ENCODE measurements at places on chromosomes 1 and 21.

DNA sequence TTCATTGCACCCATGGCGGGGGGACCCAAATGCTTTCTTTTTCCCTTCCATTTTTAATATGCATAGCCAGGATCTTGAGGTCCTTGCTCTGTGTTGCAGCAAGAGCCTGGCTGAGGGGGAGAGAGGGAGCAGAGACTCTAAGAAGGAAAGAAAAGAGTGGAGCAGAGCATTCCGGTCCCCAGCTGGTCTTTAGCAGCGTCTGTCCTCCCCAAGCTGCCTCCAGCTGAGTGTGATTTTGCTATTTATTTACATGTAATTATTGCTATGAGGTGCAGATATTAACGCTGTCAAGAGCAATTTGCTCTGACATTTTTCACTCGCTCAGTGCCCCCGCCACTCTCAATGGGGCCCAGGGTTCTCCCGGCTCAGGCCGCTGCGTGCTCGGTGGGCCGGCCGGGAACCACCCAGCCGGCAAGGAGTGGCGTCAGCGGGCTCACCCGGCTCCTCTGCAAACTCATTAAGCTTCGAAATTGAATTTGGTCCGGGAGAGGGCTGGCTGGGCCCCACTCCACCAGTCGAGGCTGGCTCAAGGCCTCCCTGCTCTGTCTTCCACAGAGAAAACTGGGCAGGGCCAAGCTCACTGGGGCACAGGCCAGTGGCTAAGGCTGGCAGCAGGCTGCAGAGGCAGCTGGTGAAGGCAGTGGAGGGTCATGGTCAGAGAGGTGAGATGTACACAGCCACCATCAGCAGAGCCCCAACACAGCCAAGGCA is 93.2 kb downstream of the PAX7 start:
- no peak for DNase-seq

DNA sequence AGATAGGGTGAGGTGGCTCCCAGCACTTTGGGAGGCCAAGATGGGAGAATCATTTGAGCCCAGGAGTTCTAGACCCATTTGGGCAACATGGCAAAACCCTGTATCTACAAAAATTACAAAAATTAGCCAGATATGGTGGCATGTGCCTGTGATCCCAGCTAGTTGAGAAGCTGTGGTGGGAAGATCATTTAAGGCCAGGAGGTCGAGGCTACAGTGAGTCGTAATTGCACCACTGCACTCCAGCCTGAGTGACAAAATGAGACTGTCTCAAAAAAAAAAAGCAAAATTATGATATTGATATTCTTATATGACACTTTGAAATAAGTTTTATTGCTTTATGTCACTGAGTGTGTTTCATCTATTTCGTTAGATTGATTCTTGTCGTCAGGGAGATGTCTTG is 7.4 kb downstream of the ACADM start:
- no peak for DNase-seq

- DNase-seq, result no peak
Observed at GRCh38 chr1:103266036-103266435, 157.7 kb upstream of the COL11A1 start.

GRCh38 chr1:221015159-221015790 is 136.0 kb downstream of the HLX start:
- DNase-seq, result no peak

DNA sequence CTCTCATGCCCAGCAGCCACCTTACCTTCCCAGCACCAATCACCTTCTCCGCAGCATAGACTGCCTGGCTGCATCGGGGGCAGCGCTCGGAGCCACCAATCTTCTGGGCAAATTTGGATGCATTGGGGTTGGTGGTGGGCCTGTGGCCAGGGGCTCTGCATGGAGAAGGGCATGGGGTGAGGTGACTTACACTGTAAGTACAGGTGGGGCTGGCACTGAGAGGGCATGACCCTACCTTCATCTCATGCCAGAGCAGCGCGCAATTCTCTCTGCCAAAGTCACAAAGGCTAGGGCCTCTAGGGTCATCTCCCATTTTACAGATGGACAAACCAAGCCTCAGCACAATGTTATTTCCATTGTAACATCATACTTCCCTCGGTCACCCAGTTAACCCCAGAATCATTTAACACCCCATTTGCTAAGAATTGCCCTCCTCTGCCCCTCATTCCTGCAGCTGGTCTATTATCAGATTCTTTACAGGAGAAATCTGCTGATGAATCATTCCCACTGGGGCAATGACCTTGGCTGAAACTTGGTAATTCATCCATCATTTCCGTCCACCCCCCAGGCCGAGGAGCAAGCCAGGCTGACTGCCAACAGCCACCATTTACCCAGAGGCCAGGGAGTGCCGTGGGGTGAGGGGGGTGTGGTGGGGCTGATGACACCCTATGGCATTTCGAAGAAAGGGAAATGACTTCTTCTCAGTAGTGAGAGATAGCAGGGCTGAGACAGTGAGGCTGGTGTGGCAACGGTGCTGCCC is 17.9 kb downstream of the CSRP1 start:
- DNase-seq, result peak; percentile 90

GRCh38 chr1:248775441-248775840 is 19.9 kb upstream of the LYPD8 start:
- no peak for DNase-seq

GRCh38 chr1:22815421-22816066 is 104.9 kb downstream of the EPHB2 start:
- DNase-seq, result no peak

GRCh38 chr1:204529371-204529895 is 13.2 kb downstream of the MDM4 start:
- no peak for DNase-seq

DNA sequence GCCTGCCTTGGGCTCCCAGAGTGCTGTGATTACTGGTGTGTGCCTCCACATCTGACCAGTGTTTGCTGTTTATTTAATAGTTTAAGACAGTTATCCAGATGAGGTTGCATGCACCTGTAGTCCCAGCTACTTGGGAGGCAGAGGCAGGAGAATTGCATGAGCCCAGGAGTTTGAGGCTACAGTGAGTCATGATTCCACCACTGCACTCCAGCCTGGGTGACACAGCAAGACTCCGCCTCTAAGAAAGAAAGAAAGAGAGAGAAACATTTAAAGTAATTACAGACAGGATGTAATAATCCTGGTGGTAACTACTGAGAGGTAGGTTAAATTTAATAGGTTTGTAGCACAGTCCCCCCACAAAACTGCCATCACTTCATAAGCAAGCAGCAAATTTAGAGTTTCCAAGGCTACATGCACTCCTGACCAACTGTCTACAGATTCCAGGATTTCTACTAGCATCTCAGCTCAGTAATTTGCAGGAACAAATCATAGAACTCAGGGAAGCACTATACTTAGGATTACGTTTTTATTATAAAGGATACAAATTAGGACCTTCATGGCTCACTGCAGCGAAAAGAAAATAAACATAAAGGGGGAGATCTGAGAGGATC is 89.6 kb downstream of the PKN2 start:
- DNase-seq, result no peak
